ENCODE measurements at places on chromosomes 6 and 20. TPM values are rescaled to one million over a fixed set of nuclear protein-coding genes. Genes with fewer than 3 reads are reported as not detected.

Gene TRDN
- 0.23 TPM for total RNA-seq

DNA sequence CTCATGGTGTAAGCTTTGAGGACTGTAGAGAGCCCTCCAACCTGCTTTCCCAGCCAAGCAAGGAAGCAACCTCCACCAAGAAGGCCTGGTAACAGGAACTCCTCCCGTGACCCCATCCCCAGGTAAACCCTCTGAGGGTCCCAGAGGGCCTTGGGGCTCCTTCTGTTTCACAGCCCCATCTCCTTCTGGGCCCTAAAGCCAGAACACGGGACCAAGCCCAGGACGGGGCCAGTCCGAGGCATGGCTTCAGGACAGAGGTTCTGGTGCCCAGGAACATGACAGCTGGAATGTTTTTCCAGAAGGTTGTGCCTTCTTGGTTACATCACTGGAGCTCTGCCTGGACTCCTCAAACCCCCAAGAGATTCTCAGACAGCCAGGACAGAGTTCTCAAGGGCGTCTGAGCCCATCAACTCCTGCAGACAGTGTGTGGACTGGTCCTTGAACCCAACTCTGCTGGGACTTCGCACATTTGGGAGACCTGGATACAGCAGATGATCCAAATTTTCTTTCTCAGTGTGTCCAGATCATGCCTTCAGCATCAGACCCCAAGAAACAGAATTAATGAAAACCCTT, 43.1 kb downstream of the RRBP1 start:
- no peaks in the 10 kb centered on the region for H3K27me3 ChIP-seq
- H3K4me3 ChIP-seq = no peak overlapping the region
- H3K36me3 ChIP-seq = no peaks in the 10 kb centered on the region
- H3K27ac ChIP-seq = no peak overlapping the region
- H3K4me1 ChIP-seq = no peaks in the 10 kb centered on the region

DNA sequence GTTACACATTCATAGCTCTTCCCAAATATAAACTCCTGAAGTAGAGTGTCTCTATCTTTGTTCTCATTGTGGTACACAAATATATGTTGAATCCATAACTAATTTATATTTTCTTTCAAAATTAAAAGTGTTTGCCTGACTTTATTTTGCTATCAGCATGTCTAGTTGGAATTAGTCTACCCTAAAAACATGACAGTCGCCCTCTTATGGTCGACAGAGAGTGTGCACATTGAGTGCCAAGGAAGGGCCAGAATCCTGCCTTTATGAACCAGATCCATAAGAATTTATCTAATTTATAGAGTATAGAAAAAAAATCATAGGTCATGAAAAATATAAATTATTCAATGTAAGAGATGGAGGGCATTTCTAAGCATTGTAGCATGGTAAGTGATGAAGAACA, 12.3 kb upstream of the DEFB112 start:
- no peaks in the 10 kb centered on the region for H3K27me3 ChIP-seq
- no peaks in the 10 kb centered on the region for H3K36me3 ChIP-seq
- no peak overlapping the region for H3K4me3 ChIP-seq
- H3K4me1 ChIP-seq = no peaks in the 10 kb centered on the region
- DNase-seq = no peak

DNA sequence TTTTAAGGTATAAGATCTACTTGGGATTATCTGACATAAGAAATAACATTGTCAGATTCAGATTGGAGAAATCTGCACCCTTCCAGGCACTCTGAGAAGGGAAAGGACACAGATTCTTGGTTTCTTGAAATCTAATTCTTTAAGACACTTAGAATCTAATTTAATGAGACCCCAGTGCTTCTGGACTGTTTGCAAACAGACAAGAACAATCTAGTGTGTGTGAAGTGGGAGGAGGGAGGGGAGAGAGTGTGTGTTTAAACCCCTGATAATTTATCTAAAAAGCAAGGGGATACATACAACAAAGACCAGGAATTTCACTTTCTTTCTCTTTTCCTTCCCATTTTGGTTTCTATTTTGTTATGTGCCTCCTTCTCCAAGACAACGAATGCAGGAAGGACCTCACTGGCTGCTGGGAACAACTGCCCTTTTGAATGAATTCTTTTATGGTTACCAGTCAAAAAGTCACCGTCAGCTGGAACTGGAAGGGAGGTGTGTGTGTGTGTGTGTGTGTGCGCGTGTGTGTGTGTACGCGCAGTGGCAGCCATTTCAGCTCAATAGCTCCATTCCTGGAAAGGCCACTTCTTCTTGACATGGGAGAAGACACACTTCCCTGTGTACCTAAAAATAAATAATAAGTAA, 129.4 kb downstream of the BCAS1 start:
- no peak for DNase-seq
- H3K36me3 ChIP-seq = no peaks in the 10 kb centered on the region
- H3K27ac ChIP-seq = no peak overlapping the region
- no peaks in the 10 kb centered on the region for H3K27me3 ChIP-seq
